Psoas muscle (tissue), 8 donors: ENCODE measurements at places on chromosomes 4 and X. TPM values are rescaled to one million over a fixed set of nuclear protein-coding genes. Genes with fewer than 3 reads are reported as not detected.

DNA sequence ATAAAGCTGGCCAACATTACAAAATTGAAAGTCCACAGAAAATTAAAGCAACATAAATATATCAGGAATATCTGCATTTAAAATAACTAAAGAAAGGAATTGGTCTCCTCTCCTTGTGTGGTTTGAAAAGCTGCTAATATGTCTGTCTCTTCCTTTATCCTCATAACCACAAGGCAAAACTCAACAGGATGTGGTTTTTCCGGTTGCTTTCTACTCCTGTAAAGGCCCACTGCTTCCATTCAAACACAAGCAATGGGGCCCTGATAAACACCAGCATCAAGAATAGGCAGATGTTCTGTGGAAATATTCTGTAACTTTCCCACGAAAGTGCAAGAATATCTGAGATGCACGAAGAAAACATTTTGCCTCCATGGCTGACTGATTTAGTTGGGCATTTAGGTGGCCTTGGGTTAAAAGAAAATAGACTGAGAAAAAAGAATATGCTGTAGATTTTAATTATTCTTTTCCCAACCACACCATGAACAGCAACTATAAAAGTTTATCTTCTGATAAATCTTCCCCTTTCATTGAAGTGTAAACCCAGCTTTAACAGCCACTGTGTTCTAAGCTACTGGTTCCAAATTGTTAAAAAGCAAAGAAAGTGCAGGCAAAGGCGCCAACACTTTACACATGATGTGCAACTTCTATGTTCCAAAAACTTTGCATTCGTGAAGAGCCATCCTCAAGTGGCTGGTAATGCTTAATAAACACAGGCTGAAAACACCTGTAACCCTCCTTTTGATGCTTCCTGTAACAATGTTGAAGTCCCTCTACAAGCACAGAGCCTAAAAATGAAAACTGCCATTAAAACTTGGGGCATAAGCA lies 50.5 kb upstream of the NDST3 start:
- H3K27me3 ChIP-seq: no peaks in the 10 kb centered on the region
- no peak overlapping the region for H3K4me3 ChIP-seq
- no peaks in the 10 kb centered on the region for H3K4me1 ChIP-seq
- H3K36me3 ChIP-seq: no peaks in the 10 kb centered on the region
- DNase-seq: no peak

DOK7 gene
- total RNA-seq: 47.5 TPM

GPC3 gene
- total RNA-seq: 2.3 TPM

DNA sequence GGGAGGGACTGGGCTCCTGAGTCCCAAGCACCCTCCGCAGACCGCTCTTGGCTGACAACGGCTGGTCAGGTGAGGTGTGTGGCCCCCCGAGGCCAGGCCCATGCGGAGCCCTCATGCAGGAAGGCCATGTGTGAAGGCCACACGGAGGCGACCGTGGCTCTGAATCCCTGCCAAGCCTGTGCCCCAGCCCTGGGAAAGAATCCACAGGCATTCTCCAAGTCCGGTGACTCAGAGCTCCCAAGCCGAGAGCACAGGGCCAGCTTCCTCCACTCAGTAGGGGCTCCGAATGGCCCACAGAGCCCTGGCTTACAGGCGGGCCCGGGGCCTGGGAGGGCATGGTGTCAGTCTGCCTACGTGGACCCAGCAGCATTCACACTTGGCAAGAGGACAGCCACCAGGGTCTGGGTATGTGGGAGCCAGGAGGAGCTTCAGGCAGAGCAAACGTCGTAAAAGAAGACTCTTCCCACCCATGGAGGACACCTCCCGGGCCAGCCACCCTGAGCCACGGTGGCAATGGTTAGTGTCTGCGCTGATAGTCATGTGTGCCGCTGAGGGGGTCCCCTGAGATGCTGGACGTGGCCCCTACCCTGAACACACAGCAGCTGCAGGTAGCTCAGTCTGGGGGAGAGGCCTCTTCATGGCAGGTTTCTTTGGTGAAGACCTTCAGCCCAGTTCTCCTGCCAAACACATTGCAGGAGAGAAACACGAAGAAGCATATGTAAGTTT lies 105.7 kb downstream of the PSAPL1 start:
- H3K27ac ChIP-seq: no peak overlapping the region
- no peak overlapping the region for H3K4me3 ChIP-seq
- peak; percentile 38 for DNase-seq
- no peaks in the 10 kb centered on the region for H3K4me1 ChIP-seq
- H3K36me3 ChIP-seq: no peaks in the 10 kb centered on the region

SYN1 gene
- total RNA-seq: 3.3 TPM

DNA sequence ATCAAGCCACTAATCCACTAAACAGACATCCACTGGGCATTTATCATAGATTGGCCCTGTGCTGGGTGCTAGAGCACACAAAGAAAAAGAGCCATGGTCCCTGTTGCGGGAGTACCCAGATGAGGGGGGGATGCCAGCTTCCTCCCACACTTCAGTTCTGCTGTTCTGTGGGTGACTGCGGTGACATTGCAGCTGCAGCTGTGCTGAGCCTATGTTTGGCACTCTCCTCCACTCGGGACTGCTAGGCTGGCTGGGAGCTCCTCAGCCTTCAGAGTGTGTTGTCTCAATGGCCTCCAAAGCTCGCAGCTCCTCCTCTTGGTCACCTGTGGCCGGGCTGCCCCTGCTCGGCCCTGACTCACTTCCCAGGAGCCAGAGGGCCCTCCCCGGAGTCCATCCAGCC lies 173.2 kb downstream of the CLCN4 start:
- H3K27ac ChIP-seq: no peak overlapping the region
- H3K27me3 ChIP-seq: no peaks in the 10 kb centered on the region
- H3K4me3 ChIP-seq: no peak overlapping the region
- H3K36me3 ChIP-seq: no peaks in the 10 kb centered on the region
- no peaks in the 10 kb centered on the region for H3K4me1 ChIP-seq

FATE1 gene
- not detected for total RNA-seq

DNA sequence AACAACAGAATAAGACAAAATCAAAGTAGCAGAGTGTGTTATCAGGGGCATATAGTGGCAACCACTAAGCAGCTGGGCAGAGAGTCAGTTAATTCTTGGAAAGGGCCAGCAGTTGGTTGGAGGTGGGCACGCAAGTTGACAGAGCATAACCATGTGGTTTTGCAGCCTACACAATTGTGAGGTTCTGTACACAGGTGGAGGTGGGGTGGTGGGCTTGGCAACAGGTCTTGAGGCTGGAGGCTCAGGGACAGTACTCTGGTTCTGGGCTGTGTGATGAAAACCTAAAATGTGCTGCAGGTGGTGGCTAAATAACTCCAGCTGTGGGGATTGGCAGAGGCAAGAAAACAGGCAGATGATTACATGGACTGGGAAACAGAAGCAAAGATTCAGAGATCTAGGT lies 1112.7 kb downstream of the PDHA2 start:
- no peak overlapping the region for H3K27ac ChIP-seq
- H3K4me3 ChIP-seq: no peak overlapping the region
- no peaks in the 10 kb centered on the region for H3K4me1 ChIP-seq
- DNase-seq: no peak

DNA sequence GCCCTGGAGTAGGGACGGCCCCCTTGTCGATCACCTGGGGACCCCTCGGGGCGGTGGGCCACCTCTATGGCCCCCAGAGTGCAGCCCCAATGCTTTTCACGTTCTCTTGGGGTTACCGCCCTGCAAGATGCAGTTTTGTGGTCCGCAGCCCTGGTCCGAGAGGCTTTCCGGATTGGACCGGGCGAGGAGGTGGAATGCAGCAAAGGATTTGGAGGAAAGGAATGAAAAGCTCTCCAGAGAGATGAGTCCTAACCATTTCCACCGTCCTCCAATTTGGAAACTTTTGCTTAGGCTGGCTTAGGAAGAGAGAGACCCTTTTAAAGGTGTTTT lies 601 bp downstream of the SLC25A43 start:
- H3K36me3 ChIP-seq: no peaks in the 10 kb centered on the region
- H3K4me3 ChIP-seq: peak overlapping the region; percentile 64
- DNase-seq: peak; percentile 60
- peak overlapping the region; percentile 50 for H3K27ac ChIP-seq
- no peaks in the 10 kb centered on the region for H3K4me1 ChIP-seq

DNA sequence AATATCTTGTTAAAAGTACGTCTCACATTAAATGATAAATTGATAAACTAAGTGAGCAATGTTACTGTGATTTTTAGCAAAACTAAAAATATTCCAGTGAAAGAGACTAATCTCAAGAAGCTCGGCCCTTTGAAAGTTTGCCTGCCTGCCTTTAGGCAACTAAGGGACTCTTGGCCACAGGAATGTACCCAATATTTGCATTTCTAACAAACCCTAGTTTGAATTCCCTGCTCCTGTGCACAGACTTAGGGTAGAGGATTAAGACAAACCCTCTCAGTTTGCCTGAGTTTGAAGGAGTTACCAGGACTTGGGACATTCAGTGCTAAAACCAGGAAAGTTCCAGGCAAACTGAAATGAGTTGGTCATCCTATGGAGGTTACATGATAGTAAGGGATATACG lies 157.1 kb downstream of the SCFD2 start:
- no peak overlapping the region for H3K27ac ChIP-seq
- no peaks in the 10 kb centered on the region for H3K4me1 ChIP-seq
- H3K36me3 ChIP-seq: no peaks in the 10 kb centered on the region
- no peak for DNase-seq

DNA sequence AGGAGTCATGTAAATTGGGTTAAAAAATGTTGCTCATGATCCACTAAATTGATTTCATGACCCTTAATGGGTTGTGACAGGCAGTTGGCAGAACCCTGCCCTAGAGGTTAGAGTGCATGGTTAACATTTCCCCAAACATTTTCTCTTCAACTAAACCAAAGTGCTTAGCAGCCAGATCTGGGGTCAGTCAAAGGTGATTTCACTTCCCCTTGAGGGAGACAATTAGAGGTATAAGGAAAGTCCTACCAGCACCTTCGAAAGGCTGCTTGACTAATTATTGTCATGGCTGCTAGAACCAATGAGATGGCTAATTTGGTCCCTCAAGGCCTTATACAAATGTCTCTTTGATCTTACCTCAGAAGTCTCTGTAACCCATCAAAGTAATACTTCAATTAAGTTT lies 30.9 kb upstream of the INTS6L start:
- H3K4me3 ChIP-seq: no peak overlapping the region
- DNase-seq: no peak
- H3K4me1 ChIP-seq: no peaks in the 10 kb centered on the region

DNA sequence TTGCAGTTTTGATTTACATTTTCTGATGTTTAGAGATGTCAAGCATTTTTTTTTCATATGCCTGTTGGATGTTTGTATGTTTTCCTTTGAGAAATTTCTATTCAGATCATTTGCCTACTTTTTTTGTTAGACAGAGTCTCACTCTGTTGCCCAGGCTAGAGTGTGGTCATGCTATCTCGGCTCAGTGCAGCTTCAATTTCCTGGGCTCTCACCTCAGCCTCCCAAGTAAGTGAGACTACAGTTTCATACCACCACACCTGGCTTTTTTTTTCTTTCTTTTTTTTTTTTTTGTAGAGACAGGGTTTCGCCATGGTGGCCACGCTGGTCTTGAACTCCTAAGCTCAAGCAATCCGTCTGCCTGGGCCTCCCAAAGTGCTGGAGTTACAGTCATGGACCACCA lies 291.7 kb downstream of the SLITRK2 start:
- no peaks in the 10 kb centered on the region for H3K36me3 ChIP-seq
- no peak overlapping the region for H3K27ac ChIP-seq
- H3K4me1 ChIP-seq: no peaks in the 10 kb centered on the region
- no peak for DNase-seq

- peaks cover 43% of the 10 kb centered on the region for H3K4me1 ChIP-seq
- no peak overlapping the region for H3K27ac ChIP-seq
- DNase-seq: no peak
- H3K4me3 ChIP-seq: no peak overlapping the region
These were observed 65.1 kb downstream of the PPP3CA start for GRCh38 chr4:101282076-101282844.

DNA sequence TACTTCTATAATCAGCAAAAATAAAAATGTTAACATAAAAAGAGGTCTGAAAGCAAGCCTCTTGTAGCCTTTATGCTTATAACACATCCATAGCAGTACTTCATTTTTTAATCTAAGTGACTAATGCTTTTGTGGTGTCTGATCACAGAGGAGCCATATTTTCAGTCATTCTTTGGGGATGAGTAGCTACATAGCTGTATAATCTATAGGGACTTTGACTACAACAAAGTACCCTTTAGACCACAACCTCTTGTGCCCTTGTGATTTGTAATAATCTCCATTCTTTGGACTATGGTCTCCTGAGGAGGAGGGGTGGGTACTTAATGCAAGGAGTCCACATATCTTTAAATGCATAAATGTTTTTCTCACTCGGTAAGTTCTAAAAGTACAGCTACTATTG lies 9.6 kb downstream of the DRP2 start:
- H3K4me3 ChIP-seq: no peak overlapping the region
- DNase-seq: no peak
- H3K27me3 ChIP-seq: peaks cover 22% of the 10 kb centered on the region
- H3K4me1 ChIP-seq: no peaks in the 10 kb centered on the region
- H3K36me3 ChIP-seq: no peaks in the 10 kb centered on the region

DNA sequence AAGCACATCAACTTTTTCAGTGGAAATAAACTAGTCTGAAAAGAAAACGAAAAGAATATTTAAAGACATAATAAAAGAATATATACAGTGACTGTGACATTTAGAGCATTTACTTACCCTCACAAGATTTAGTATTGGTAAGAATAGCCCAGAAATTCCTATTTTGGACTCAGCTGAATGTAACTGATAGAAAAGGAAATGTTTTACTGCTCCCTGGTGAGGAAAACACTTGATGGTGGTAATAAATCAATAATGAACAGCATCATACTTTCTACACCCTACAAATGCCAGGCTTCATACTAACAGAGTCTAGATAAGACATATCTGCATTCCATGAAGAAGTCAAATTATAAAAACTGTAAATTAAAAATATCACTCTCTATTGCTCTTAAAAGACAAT lies 753.5 kb upstream of the PCDH10 start:
- no peak for DNase-seq
- no peaks in the 10 kb centered on the region for H3K36me3 ChIP-seq
- no peak overlapping the region for H3K27ac ChIP-seq
- H3K4me1 ChIP-seq: no peaks in the 10 kb centered on the region
- no peak overlapping the region for H3K4me3 ChIP-seq

CEP135 gene
- 1.6 TPM for total RNA-seq

- no peaks in the 10 kb centered on the region for H3K36me3 ChIP-seq
- no peaks in the 10 kb centered on the region for H3K4me1 ChIP-seq
- H3K27me3 ChIP-seq: no peaks in the 10 kb centered on the region
- no peak for DNase-seq
- no peak overlapping the region for H3K4me3 ChIP-seq
These were observed 382.4 kb downstream of the TRAM1L1 start for GRCh38 chr4:116702949-116703348.

GRCh38 chr4:39308611-39309010 lies 57.6 kb downstream of the RFC1 start:
- peak overlapping the region; percentile 17 for H3K27ac ChIP-seq
- peaks cover 74% of the 10 kb centered on the region for H3K36me3 ChIP-seq
- no peak overlapping the region for H3K4me3 ChIP-seq
- DNase-seq: no peak

- H3K27ac ChIP-seq: no peak overlapping the region
- no peaks in the 10 kb centered on the region for H3K36me3 ChIP-seq
- H3K4me3 ChIP-seq: no peak overlapping the region
- DNase-seq: no peak
These were observed 3.2 kb upstream of the FGF2 start for GRCh38 chr4:122823476-122823875.

GAGE12J gene
- not detected for total RNA-seq
